ENCODE measurements at places on chromosomes 7 and 10. TPM values are rescaled to one million over a fixed set of nuclear protein-coding genes. Genes with fewer than 3 reads are reported as not detected.

DNA sequence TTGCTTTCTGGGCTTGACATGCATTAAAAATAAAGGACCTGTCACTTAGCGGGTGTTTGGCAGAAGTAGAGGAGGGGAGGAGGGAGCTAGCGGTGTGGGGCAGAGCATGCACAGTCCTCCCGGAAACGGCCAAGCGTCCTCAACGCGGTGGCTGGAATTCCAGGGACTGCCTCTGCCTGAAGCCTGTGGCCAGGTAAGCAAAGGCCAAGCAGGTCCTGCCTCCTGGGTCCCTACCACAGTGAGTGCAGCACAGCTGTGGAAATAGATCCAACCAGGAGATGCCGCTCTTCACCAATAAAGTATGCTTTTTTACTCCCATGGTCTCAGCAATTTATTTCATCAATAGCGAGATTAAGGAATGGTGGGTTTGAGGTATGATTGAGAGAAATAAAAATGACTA is 323.4 kb downstream of the WDR37 start:
- DNase-seq: no peak

Gene ITGB1
- 803 TPM for total RNA-seq

GRCh38 chr10:106136175-106136574 is 1028.3 kb downstream of the SORCS1 start:
- DNase-seq: no peak

DNA sequence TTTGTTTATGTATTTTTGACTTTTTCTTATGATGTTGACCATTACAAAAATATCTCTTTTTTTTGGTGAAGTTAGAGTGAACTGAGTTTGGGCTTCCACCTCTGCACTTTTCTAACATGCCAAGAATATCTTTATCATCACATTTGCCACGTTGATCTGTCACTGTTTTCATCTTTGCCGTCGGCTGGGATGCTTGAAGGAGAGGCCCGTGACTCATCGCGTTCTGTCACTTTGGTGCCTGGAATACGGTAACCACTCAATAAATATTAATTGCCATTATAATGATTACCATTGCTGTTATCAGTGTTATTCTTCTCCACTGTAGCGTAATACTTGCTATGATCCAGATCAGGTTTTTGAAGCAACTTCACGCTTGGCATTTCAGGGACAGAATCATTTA is 350.8 kb upstream of the PFKP start:
- DNase-seq: no peak

DNA sequence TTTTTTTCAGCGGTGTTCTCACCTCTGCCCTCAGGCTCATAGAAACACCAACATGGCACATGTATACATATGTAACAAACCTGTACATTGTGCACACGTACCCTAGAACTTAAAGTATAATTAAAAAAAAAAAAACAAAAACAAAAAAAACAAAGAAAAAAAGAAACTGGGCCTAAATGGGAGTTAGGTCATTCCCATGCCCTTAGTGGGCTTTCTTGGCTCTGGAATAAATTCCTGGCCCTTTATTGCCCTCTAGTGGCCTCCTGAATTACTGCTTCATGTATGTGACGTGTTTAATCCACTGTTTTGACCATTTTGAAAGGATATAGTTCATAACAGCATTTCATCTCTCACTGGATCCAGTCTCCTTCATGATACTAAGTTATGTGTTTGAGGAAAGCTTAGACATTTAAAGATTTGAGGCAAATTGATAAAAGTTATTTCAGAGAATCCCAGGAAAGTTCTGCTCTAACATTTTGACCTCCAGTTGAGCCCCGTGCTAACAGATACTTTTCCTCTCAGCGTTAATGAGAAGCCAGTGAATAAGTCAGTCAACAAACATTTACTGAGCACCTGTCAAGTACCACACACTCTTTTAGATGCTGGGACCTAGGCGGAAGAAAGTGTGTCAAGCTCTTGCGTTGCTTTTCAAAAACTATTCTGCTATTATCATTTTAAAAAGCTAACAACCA is 54.7 kb upstream of the SYPL1 start:
- DNase-seq: no peak

DNA sequence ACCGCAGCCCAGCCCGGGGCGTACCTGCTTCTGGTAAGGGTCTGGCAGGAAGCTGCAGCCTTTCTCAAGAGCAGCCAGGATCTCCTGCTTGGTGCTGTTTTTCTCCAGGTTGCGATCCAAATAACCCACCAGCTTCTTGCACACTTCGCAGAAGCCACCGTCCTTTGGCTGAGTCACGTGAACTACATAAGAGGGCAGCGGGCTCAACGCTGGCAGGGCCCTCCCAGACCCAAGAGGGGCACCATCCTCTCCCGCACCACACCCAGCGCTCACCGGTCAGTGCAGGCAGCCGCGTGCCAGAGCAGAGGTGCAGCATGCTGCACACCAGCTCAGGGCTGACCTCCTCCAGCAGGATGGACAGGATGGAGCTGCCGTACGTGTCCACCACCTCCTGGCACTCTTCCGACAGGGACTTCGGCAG is 31.6 kb downstream of the PSAP start:
- no peak for DNase-seq

DNA sequence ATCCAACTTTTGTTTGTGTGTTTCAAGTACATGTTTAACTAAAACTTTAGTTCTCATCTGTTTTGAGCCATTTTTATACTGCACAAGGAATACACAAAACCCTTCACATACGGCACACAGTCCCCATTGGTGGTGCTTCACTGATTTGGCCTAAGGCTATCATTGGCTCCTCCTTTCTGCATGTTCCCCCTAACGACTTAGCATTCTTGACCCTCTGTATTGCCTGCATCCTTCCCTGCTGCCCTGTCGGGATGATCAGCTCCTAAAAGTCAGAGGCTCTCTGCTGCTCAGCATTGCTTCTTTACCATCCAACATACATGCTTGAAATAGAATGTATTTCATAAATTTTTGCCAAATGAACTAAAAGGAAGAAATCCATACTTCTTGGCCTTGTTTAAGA is 111.4 kb upstream of the ABCB5 start:
- no peak for DNase-seq

- no peak for DNase-seq
These were observed 132.7 kb downstream of the TAX1BP1 start for GRCh38 chr7:27872356-27873275.

DNA sequence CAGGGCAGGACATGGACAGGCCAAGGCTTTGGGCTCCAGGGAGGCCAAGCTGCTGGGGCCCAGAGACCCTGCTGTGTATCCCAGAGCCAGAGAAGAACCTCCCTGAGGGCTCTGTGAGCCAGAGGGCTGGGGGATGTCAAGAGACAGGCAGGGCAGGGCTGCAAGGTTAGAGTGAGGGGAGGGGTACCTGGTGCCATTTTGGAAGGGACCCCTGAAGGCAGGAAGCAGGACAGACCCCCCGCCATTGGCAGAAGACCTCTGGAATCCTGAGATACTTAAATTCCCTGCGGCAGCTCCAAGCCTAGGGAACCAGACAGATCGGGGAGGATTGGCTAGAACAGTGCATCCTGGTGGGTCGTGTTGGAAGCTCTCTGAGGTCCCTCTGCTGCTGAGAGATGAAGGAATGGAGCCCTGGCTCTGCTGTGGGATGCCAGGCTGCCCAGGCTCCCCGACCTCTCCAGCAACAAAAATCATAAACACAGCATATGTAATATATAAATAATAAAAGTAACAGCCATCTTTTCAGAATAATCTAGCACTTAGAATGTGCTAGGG is 75.0 kb downstream of the LHPP start:
- no peak for DNase-seq

DNA sequence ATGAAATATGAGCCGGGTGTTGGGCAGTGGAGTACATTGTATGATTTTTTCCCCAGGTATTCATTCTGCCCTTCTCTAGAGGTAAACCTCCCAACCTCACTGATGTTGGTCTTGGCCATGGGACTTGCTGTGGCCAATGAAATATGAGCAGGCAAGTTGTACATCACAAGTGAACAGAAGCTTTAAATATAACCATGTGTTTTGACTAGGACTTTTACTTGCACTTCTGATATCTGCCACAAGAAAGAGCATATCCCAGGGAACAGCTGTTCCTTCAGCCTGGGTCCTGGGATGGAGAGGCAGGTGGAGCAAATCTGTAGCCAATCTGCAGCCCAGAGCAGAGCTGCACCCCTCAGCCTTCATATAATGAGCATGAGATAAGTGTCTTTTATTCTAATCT is 109.8 kb upstream of the PALS2 start:
- DNase-seq: no peak

Gene CUZD1
- 2.9 TPM for total RNA-seq

GRCh38 chr7:74625446-74625845 is 32.1 kb upstream of the GTF2I start:
- no peak for DNase-seq

DNA sequence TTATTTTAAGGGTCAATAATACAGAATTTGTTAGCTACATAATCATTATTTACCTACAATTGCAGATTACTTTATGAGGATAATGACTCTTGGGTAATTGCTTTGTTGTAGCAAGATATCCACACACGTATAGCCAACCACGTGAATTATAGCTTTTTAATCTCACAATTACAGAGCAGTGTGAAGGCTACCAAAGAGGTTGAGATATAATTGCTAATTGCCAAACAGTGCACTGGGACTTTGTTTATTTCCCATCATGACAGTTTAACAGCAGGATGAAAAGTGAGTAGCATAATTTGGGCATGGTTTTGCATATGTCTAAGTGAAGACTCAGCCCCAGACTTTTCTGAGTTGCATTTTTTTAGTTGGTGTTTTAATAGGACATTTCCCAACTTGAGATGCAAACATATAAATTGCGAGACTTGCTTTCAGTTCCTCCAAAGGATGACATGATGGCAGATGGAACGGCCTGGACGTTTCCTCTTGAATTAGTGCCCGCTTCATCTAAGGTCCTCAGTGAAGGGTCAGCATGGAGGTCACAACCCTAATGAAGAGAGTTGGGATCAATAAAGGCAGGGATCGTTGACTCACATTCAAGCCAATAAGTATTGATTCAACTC is 180.7 kb upstream of the GPR26 start:
- DNase-seq: no peak

Gene FGFR2
- 5.7 TPM for total RNA-seq

Gene SLC16A12
- total RNA-seq: not detected

DNA sequence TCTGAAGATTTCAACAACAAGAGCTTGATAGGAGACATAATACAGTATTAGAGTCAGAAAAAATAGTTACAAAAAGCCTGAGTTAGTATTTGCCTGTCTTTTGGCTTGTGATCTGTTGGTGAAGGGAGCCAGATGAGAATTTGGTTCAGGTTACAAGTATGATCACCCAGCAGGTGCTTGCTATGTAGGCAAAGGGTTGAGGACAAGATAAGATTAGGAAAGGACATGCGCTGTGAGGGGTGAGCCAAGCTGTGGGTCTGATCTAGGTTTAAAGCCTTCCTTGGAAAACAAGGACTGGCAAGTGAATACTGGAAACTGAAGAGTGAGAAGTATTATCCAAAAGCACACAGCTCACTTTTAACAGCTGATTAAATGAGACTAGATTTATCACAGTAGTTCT is 28.7 kb upstream of the CD36 start:
- no peak for DNase-seq

GRCh38 chr7:105718511-105718925 is 137.2 kb upstream of the EFCAB10 start:
- no peak for DNase-seq

DNA sequence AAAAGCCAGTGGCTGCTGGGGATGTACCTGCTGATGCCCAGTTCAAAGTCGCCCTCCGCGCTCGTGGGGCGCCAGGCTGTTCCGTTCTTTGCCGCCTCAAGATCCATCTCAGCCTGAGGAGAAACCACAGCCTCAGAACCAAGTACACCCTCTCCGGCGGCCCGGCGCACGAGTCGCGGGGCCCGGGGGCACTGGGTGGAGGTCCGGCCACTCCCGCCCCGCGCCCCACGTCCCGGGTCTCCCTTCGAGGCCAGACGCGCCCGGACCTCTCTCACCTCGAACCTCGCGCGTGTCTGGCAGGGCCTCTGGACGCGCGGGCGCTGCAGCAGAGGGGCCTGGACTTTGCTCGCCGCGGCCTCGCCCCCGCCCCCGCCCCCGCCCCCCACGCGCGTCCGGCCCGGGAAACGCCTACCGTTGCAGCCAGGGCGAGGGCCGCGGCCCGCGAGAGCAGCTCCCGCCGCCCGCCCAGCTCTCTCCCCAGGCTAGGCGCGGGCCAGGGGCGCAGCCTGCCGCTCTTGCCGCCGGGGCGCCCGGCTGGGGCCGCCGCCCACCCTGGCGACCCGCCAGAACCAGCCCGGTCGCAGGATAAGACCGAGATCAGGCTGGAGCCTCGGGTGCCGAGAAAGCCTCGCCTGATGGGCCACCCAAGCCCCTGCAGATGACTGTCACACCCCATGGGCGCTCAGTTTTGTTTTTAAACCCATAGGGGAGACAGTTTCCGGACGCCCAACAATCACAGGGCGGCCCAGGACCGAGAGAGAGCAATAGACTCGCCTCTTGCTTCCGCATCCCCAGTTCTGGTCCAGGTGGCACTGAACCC is at the start of gene ABCB4:
Gene ABCB4, minus strand, starts transcription at position 322 of the 820 bp plus-strand sequence. Its CDS starts 215 bp downstream, at position 107.
- DNase-seq: no peak

GRCh38 chr7:94272821-94273583 is 121.7 kb upstream of the COL1A2 start:
- DNase-seq: no peak

Gene CHAT
- total RNA-seq: not detected

Gene ADRA2A
- 0.05 TPM for total RNA-seq
